ENCODE measurements at places on chromosomes 7 and 10. TPM values are rescaled to one million over a fixed set of nuclear protein-coding genes. Genes with fewer than 3 reads are reported as not detected.

DNA sequence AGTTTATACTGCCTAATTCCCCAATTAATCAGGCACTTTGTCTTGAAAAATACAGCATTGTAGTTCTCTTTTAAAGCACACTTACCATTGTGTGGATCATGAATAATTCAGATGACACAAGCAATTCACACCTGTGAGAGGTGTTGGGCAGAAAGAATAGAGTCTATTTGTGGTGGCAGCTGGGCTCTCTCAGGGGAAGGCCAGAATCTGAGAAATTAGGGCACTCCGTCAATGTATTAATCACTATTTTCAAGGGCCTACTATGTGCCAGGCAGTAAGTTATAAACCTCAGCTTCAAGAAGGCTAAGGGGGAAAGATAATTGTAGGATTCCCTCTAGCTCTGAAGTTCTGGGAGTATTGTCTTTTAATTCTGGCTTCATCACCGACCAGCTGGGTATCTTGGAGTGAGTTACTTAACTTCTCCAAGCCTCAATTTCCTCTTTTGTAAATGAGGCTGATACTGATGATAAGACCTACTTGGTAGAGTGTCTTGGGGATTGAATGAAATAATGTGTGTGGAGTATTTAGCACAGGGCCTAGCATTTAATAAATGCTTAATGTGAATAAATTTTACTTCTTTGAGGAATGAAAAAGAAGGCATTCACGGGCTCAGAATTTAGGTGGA lies 2.5 kb downstream of the CHN2 start:
- DNase-seq: no peak

DNA sequence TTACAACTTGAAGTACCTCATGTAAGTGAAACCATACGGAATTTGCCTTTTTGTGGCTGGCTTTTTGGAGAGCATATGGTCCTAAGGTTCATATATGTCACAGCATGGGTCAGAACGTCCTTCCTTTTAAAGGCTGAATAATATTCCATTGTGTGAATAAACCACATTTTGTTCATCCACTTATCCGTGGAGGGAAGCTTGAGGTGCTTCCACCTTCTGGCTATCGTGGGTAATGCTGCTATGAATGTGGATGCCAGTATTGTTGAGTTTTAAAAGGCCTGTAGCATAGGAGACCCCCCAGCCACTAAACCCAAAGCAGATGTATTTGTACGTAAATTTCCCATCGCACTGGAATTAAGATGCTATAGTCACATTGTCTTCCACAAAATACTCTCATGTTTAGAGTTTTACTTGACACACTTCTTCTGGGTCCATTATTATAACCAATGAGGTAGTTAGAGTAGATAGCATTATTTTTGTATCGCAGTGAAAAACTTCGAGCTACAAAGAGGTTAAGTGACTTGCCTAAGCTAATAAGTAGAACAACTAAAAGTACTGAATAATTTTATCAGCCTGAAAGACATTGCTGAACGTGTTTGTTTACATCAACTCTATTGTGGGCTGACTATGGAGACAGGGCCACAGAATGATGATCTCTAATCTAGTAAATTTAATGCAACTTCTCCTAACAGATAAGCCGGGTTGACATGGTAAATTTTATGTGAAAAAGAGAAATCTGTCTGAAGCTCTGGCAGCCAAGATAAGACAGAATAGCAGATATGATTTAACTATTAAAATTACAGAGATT lies 183.0 kb upstream of the CTBP2 start:
- DNase-seq: no peak

DNA sequence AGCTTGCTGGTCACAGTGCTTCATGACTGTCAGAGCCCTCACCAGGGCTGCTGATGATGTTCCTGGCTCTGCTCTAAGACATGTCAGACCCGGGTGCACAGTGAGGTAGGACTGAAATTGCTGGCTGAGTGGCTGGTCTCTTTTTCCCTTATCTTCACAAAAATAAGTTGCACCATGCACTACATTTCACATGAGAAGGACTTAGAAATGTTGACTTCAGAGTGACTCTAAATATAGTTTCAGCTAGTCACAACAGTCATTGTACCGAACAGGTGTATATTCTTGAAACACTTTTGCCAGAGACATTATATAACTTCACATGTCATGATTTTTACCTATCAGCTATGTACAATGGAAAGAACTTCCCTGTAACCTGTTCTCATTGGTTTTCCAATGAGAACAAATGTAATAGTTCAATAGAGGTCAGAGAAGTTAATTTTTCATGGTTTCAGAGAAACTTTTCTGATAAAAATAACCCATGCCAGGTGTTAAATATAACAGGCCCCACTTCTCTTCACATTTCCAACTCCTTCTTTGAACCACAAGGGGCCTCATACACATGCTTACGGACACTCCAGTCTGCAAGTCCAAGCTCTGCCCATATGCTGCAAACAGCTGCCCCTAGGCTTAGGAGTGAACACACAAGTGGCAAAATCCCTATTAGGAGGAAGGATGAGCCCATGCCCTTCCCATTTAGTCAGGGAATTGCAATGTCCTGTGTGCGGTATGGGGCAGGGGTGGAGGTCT lies 115.6 kb downstream of the CDK6 start:
- no peak for DNase-seq

OR2A7 gene
- total RNA-seq: 5.4 TPM

PPP1R17 gene
- total RNA-seq: not detected

- no peak for DNase-seq
These were observed 135.1 kb downstream of the TAX1BP1 start for GRCh38 chr7:27875061-27875460.

GATA3 gene
- 128 TPM for total RNA-seq

- DNase-seq: no peak
These were observed 338 bp downstream of the SDK1 start for GRCh38 chr7:3301449-3301731.

GRCh38 chr10:21570761-21571521 lies 36.9 kb downstream of the MLLT10 start:
- no peak for DNase-seq

GRCh38 chr10:48796713-48797245 lies 112.1 kb downstream of the WDFY4 start:
- DNase-seq: no peak

DNA sequence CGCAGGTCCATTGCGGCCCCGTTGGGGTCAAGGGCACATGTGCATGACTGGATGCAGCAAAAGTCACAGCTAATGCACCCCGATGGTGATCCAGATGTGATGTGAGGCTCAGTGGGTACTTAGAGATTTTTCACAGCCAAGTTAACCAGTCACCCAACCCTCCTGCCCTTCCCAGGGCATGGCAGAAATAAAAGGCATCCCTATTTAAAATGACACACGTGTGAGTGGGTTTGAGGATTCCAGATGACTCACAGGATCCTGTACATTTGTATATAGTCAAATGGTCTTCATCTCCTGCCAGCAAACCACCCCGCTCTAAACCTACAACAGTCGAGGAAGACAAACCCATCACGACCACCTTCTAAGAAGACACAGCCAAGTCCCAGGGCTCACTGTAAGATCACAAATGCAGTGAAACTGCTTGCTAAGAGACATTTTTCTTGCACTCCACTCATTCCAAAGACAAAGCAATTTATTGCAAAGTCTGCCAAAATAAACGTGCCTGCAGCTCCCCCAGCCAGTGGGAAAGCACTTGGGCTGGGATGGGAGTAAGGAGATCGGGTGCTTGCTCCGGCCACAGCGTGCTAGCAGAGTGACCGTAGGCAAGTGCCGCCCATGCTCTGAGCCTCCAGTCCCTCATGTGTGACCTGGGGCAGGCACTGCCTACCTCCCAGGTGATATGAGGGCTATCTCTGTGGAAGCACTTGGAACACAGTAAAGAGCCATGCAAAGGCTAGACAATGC lies 86.6 kb upstream of the MACROH2A2 start:
- DNase-seq: no peak

DNA sequence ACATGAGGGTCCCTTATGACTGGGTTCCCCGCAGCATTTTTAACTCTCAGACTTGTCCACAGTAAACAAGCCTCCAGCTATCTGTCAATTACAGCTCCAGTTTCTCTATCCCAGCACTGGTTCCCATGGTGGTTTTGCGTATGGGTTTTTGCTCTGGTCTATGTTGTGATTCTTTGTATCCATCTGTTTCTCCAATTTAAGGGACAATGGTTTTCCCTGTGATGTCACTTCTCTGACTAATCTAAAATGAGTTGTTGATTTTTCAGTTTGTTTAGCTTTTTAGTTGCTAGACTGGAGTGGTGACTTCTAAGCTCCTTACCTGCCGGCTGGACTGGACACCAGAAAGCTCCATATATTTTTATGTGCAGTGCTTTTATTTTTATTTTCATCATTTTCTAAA lies 303.7 kb downstream of the INHBA start:
- no peak for DNase-seq

DNA sequence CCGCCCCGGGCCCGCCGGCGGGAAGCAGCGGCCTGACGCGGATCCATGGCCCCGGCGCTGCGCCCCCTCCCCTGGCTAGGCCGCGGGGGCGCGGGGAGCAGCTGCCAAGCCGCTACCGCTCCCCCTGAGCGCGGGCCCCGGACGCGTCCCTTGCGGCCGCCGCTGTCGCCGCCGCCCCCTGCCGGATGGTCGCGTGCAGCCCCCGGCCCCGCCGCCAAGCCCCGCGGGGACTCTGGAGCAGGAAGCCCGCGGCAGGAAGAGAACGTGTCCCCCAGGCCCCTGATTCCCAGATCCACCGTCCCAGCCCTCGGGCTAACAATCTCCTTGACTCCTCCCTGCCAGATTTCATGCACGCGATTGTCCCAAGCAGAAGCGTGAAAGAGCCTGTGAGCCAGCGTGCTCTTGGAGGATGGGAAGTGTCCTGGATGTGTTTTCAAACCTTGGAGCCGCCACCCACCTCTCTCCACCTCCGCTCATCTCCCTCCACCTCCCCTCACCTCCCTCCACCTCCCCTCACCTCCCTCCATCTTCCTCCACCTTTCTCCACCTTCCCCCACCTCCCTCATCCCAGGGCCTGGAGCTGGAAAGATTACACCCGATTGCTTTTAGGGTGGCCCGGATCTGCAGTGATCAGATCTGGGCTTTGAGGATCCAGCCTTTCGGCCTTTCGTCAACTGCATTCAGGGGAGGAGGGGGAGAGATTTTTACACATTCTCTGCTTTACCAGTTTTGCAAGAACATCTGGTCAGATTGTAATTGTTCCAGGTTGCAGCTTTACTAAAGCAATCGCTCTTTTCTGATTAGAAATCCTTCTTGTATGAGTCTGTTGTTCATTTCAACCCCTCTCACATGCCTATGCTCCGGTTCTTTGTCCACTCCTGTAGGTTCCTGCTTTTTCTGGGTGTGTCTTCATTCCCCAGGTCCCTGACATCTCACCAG lies 570 bp upstream of the PRTFDC1 start:
- peak; percentile 54 for DNase-seq

- DNase-seq: no peak
These were observed 219.0 kb downstream of the ANKRD30A start for GRCh38 chr10:37344413-37344812.

- no peak for DNase-seq
These were observed 103.9 kb downstream of the CUBN start for GRCh38 chr10:17025444-17026295.

- no peak for DNase-seq
These were observed 116.1 kb downstream of the FANK1 start for GRCh38 chr10:126012485-126012884.

DNA sequence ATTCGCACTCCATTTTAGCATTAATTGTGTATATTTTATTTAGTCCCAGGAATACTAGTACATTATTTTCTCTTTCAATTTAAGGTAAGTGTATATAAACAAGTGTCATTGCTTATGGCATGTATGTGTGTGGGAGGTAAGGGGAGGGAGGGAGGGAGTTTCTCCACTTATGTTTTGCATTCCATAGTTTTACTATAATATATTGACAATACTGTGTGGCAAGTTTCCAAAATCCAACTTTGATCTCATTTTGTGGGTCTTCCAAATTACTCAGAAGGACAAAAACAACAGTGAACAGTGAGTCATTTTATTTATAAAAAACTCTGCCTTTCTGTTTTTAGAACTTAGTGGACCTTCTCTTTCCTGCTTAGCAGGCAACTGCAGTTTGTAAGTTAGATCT lies 102.3 kb upstream of the SEMA3E start:
- no peak for DNase-seq

All from CD4-positive, alpha-beta T cell (primary cell).